ENCODE measurements at places on chromosomes 7 and 10. TPM values are rescaled to one million over a fixed set of nuclear protein-coding genes. Genes with fewer than 3 reads are reported as not detected.
A peak's percentile ranks its signal among the peaks of the same experiment; 100 is the strongest.

DNA sequence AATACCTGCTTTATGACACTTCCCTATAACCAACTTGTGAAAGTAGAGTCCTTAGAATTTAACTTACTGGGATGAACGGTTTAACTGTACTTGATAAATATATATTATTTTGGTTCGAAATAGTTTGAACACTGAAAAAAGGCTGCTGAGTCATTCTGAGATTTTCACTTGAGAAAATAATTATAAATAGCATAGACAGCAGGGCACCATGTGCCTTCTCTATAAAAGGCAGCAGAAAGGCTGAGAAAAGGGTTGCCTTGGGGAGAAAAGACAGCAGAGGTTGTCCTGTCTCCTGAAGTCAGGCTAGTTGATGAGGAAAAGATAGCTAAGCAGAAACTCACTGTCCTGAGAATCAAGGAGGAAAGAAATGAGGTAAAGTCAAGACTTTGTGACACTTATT lies 92.4 kb downstream of the CTTNBP2 start:
- no peak for DNase-seq

GRCh38 chr7:30114536-30115238 lies 20.1 kb upstream of the MTURN start:
- no peak for DNase-seq

GRCh38 chr7:6193709-6194108 lies 78.7 kb downstream of the CYTH3 start:
- DNase-seq, result no peak

DNA sequence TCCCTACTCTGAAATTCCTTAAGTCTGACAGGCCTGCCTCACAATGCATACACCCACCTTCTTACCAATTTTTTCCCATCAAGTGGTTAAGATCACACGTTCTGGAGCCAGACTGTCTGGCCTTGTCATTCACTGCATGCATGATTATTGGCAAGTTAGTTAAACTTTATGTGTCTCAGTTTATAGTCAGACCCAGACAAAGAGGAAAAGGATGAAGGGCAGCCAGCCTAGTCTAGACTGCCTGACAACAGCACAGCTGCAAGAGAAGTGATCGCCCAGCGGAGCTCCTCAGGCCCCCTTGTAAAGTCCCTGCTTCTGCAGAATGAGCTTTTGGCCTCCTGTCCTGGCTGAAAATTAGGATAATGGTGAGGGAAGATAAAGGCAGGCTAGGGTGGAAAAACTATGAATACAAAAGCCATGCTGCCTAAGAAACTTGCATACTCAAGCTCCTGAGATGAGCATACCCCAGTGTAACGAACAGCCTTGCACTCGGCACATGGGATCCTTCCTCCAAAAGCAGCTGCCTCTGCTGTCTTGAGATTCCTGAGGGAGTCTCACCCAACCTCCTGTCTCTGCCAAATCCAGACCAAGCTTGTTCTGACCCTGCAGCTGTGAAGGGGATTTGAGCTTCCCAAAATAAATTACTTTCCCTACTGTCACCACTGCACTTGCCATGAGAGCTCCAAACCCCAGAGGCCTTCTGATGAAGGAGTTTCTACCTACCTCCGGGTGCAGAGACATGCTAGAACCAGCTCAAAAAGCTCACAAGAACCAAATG lies 26.7 kb upstream of the MRLN start:
- DNase-seq, result no peak

GRCh38 chr7:108014747-108015682 lies 12.1 kb upstream of the LAMB1 start:
- DNase-seq, result no peak

DNA sequence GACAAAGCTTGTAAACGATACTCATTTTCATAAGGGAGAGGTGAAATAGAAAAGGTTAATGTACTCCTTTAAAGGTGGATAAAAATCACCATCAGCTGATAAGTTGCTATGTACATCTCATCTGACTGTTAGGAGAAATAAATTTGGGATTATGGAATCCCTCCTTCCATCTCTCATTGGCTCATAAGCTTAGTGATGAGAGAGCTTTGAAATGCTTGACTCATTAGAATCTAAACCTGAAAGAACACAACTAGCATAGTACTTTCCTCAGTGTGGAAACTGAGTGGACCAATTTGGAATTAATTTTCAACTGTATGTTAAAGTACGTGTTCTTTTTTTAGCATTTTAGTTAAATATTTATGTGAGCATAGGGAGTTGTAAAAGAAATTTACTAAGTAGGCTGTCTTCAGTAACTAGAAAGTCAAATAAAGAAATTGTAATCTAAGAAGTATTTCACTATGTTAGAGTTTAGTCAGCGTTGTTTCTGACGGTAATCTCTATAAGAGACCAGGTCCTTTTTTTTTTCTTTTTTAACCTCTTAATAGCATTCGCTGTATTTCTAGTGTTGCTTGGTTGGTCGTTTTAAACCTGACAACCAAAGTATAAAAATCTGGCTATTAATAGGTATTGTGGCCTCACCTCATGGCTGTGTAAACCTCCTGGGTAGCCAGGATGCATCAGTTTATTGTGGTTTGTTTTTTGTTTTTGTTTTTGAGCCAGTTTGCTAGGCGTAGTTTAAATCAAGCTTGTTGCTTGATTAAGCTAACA lies 34.4 kb downstream of the FHIP2A start:
- DNase-seq, result no peak

DNA sequence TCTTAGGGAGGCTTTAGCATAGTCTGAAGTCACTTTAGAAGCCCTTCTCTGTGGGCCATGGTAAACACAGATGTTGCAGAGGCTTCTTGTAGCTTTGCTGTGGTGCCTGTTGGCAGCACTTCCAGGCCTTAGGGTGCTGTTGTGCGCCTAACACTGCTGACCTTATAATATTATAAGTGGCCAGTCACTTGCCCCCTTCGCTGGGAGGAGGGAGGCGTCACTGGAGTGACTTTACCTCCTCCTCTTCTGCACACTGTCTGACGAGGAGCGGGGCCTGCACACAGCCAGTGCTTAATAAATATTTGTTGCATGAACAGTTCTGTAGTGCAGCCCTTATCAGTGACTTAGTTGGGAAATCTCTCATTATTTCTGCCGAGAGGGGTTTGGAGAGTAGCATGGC lies 63.3 kb downstream of the WDR37 start:
- no peak for DNase-seq

DNA sequence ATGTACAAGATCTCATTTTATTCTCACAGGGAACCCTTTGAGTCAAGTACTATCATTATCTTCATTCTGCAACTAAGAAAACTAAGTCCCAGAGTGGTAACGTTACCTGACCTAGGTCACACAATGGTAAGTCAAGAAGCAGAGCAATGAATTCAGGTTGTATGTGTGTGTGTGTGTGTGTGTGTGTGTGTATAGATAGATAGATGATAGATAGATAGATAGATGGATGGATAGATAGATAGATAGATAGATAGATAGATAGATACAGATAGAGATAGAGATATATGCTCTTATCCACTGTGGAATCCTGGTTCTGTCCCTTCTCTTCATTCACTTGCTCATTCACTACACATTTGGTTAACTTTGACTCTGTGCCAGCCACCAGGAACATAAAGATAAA lies 29.8 kb downstream of the ASAH2 start:
- DNase-seq, result no peak

DNA sequence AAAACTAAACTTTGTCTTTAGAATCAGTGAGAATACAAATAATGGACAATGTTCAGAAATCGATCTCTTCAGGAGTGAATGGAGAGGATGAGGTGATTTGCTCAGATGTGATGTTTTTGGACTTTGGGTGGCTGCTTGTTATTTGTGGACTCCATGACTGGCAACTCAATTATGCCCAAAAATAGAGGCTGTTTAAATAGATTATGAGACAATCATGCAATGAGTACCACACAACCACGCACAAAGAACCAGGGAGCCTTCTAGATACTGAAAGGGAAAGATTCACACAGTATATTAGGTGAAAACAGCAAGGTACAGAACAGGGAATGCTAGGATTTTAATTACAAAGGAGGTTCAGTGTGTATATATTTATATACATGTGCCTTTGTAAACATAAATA lies 141.3 kb upstream of the ANK3 start:
- no peak for DNase-seq

DNA sequence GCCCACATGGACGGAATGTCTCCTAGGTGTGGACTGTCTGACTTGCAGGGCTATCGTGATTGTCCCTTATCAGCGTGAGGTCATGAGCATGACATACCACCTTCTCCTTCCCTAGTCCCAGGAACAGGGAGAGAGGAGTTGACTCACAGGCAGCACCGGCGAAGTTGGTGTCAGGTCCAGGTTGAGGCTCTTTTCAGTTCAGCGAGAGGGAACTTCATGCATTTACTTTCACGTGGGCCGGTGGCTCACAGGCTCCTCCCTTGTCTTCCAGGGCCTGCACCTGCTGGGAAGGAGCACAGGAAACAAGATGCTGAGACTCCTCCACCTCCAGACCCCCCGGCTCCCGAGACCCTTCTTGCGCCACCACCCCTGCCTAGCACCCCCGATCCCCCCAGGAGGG lies 46.1 kb downstream of the PROSER2 start:
- DNase-seq, result no peak

DNA sequence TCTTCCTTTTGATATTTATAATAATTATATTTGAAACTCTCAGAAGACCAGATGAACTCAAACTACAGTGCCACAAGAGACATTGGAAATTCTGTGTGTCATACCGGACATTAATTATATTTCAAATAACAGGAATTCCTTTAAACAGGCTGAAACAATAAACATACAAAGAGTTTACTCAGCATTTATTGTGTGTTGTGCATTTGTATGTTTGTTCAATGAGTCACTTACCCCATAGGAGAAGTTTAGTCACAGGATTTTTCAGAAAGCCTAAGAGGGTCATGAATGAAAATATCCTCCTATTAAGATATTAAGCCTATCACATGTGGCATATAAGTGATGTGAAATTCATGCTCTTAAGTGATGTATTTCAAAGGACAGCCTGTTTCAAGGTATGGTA lies 566.8 kb downstream of the CNTNAP2 start:
- no peak for DNase-seq

- no peak for DNase-seq
These were observed 146.3 kb downstream of the MDFIC start for GRCh38 chr7:115068220-115068619.

GRCh38 chr10:99280472-99280871 lies 44.8 kb upstream of the HPSE2 start:
- DNase-seq, result no peak

DNA sequence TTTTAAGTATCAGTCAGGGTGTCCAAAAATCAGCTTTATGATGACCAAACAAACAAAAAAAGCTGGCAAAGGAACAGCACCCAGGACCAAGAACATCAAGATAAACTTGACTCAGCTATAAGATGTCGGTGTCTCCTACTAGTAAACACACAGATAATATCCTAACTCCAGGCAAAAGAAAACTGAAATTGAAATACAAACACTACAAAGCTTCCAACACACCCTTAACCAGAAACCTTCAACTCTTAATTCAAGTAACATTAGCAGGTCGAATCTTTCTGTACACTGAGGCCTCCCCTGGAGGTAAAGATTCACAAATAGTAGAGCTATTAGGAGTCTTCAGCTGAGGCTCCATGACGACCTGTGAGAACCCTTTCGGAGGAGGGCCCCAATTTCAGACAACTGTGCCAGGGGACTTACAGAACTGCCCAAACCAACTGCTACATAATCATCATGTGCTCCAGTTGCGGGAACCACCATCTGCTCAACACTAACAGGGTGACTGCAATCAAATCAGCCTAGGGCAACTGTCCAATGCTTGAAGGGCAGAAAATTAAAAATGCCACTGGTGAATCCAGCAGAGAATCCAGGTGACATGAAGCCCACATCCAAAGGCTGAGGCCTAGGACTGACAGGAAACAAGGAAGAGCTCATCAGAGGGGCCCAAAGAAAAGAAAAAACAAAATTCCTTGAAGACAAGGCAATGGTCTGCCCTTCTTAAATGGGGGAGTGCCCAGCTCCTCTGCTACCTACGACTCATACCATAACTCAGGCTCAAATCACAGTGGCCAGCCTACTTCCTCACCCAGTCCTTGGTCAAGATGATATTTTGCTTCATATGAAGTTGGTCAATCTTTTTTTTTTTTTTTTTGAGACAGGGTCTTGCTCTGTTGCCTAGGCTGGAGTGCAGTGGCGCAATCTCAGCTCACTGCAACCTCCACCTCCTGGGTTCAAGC lies 20.0 kb downstream of the XPNPEP1 start:
- peak; percentile 31 for DNase-seq

DNA sequence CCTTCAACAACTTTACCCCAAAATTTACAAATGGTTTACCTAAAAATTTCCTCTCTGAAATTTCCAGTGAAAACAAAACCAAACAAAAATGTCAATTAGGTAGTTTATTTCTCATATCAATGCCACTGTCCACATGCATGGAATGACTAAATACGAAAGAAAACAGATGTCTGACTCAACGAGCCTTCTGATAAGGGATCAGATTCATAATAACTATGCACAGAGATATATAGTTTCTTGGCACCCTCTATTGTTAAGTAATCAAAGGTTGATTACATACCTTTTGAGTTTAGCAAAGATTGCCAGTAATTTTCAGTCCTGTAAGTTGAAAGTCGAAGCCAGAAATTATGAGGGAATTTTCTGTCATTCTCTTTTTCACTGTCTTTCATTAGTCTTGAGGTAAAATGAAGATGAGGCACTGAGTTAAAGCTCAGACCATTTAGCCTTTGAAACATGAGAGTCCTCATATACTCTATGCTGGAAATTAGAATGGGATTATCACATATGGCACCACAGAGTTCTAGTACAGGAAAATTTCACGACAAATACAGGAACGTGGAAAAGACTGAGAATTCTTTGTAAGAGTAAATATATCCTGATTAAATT lies 519.1 kb upstream of the ANKRD30A start:
- no peak for DNase-seq

GRCh38 chr7:148481147-148481526 lies 109.4 kb upstream of the C7orf33 start:
- no peak for DNase-seq

GRCh38 chr7:108529341-108529740 lies 3.4 kb upstream of the PNPLA8 start:
- DNase-seq, result no peak

GRCh38 chr7:96508371-96508770 lies 186.5 kb upstream of the SLC25A13 start:
- DNase-seq, result no peak

DNA sequence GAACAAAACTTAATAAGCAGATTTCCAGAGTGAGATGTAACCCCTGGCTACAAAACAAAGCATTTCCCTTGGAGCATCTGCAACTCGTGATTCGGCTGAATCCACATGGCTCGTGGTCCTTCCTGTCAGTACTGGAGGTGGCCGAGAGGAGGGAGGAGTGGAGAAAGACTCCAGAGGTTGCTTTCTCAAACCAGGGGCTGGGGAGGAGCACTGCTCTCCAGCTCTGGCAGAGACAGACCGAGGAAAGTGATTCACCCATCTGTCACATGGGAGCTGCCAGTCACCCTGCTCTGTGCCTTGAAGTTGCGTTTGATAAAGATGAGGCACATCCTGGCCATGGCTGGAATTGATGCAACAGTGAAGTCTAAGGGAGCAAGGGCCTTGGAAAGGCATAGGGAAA lies 72.7 kb downstream of the COL13A1 start:
- DNase-seq, result no peak

STEAP1B gene
- total RNA-seq, result 0.17 TPM

TMEM229A gene
- not detected for total RNA-seq

ELAPOR2 gene
- 3.0 TPM for total RNA-seq

SFTPA2 gene
- total RNA-seq, result not detected

MRLN gene
- not detected for total RNA-seq

JMJD1C gene
- total RNA-seq, result 62.2 TPM

IFIT2 gene
- total RNA-seq, result 10.2 TPM

PDE6C gene
- total RNA-seq, result not detected

TFEC gene
- total RNA-seq, result 0.17 TPM

PTF1A gene
- total RNA-seq, result not detected
